ENCODE measurements at places on chromosomes 1 and 21.

GRCh38 chr21:15592271-15592860 lies 137.4 kb upstream of the USP25 start:
- DNase-seq = no peak

DNA sequence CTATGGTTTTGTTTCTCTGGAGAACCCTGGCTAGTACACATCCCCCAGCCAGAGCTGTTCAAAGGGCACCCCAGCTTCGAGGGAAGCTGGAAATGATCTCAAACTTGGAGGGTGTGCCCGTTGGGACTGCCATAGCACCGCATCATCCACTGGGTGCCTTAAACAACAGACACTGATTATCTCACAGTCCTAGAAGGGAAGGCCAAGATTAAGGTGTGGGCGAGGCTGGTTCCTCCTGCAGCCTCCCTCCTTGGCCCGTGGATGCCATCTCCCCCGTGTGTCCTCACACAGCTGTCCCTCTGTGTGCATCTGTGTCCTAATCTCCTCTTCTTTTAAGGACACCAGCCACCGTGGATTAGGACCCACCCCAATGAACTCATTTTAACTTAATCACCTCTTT lies 4.2 kb upstream of the IBA57 start:
- DNase-seq = no peak

DNA sequence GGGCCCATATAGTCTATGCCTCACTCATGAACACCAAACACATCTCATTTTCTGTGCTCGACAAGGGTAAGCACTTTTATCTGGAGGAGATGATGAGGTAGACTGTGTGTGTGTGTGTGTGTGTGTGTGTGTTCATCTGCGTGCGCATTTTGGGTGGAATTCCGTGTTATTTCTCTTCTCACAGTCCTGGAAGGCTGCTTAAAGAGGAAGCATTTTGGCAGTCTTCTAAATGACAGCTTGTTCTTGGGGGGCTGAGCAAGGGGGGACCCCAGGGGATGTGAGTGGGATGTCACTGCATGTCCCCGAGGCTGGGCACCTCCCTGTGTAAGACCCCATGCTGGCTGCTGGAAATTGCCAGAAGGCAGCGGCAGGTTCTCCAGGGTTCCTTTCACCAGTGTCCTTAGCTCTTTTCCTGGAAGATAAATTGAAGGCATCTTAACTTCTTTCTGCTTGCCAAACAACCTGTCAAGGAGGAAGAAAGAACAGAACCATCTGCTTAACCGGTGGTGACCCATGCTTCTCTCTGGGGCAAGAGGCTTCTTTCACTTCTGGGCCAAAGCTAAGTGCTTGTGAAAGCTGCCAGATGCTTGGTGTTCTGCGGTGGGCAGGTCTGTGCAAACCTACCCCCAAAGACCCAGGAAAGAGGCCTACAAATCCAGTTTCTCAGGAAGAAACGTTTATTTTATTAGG lies 9.9 kb upstream of the RD3 start:
- no peak for DNase-seq

- no peak for DNase-seq
These were observed 690 bp upstream of the RNF19B start for GRCh38 chr1:32965251-32965747.

DNA sequence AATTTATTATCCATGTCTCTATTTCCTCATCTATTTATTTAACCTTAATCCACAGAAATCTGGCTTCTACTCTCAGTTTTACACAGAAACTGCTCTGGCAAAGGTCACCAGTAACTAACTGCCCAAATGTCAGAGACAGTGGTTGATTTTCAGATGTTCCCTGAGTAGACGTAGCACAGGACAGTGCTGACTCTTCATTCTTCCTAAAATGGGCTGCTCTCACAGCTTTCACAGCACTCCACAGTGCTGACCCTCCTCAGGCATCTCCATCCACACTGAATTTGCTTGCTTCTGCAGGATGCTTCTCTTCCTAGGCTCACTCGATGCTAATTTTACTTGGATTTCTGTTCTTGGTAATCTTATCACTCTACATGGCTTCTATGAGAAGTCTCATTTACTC lies 508.2 kb upstream of the ZRANB2 start:
- DNase-seq = no peak

- no peak for DNase-seq
These were observed 55.7 kb upstream of the KCNE2 start for GRCh38 chr21:34307991-34308532.

Data from AG04449 (cell line).